ENCODE measurements at places on chromosomes 16 and 17. TPM values are rescaled to one million over a fixed set of nuclear protein-coding genes. Genes with fewer than 3 reads are reported as not detected.

GRCh38 chr16:28923652-28924398, 1.2 kb downstream of the RABEP2 start:
- H3K4me3 ChIP-seq = no peak overlapping the region
- H3K36me3 ChIP-seq = no peaks in the 10 kb centered on the region
- H3K27ac ChIP-seq = peak overlapping the region; percentile 100
- no peaks in the 10 kb centered on the region for H3K27me3 ChIP-seq
- DNase-seq = no peak

- no peak overlapping the region for H3K27ac ChIP-seq
- peaks cover 21% of the 10 kb centered on the region for H3K27me3 ChIP-seq
- H3K4me1 ChIP-seq = no peaks in the 10 kb centered on the region
Observed at GRCh38 chr17:45753645-45754225, 30.4 kb upstream of the CRHR1 start.

GRCh38 chr17:69218986-69219385, 9.6 kb downstream of the ABCA10 start:
- no peak overlapping the region for H3K27ac ChIP-seq
- peaks cover 8% of the 10 kb centered on the region for H3K36me3 ChIP-seq
- H3K4me1 ChIP-seq = no peaks in the 10 kb centered on the region
- H3K27me3 ChIP-seq = no peaks in the 10 kb centered on the region
- no peak overlapping the region for H3K4me3 ChIP-seq
- DNase-seq = no peak

JUP gene
- total RNA-seq = 217 TPM

CD7 gene
- total RNA-seq = 0.30 TPM

DNA sequence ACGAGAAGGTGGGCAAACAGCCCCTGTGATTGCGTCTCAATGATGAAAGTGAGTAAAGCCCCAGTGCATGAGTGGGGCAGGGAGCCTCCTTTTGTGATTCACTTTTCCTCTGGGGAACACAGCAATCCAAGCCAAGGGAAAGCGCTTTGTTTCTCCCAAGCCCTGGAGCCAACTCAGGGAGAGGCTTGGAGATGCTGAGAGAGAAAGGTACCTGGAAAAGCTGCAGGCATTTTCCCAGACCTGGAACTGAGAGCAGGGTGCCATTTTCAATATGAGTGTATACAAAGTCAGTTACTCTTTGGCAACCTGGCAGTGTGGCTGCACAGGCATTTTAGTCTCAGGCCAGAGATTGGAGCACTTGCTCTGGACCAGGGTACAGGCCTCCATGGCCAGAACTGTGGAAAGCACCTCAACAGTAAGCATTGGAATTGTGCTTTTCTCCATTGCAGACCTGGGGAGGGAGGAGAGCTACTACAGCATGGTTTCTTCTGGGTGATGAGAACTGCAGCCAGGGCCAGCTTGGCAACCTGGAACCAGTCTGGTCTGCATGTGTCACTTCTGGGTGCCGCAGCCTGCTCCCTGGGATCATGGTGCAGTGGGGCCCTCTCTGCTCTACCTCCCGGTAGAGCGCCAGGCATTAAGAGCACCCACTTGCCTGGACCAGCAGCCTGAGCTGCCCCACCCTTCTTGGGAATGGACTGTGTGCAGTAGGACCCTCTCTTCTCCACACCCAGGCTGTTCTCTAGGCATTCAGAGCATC, 89.0 kb upstream of the CDH5 start:
- DNase-seq = no peak
- H3K27me3 ChIP-seq = no peaks in the 10 kb centered on the region
- H3K4me1 ChIP-seq = no peaks in the 10 kb centered on the region
- no peak overlapping the region for H3K27ac ChIP-seq
- H3K4me3 ChIP-seq = no peak overlapping the region
- H3K36me3 ChIP-seq = no peaks in the 10 kb centered on the region

CLDN7 gene
- total RNA-seq = 1.4 TPM

RHBDF1 gene
- 25.0 TPM for total RNA-seq

ZNF19 gene
- total RNA-seq = 3.4 TPM

DNA sequence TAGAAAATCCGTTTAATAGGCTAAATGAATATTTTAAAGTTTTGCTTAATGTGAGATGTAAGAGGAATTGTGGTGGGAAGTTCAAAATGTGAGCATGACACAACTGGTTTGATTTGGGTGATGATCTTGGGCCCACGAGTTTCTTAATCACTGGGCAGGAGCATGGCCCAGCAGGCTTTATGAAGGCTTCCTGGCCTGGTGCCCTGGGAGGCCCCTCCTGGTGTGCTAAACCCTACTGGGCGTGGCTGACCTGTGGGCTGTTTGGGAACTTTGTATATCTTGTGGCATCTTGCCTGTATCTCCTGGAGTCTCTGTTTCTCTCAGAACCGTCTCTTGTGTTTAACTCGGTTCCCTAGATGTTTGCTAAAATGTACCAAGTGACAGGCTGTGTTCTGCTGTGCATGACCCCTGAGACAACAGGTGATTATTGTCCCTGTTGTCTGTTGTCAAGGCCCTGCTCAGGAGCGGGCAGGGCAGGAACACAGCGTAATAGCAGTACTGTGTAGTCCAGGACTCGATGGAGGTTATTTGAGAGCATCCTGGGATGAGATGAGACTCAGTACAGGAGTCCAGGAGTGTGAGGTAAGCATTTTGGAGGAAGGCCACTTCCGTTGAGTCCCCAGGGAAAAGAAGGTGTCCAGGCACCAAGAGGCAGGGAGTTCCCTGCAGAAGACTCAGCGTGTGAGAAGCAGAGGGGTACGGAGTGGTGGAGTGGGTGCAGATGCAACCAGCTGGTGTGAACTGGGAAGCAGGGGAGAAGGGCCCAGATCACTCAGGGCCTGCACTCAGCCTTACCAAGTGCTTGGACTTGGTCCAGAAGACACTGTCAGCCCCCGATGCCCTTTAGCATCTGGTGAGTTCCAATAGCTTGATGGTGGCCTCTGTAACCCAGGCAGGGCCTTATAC, 48.5 kb downstream of the B9D1 start:
- no peaks in the 10 kb centered on the region for H3K27me3 ChIP-seq
- H3K27ac ChIP-seq = peak overlapping the region; percentile 39
- H3K4me1 ChIP-seq = peaks cover 41% of the 10 kb centered on the region
- no peak overlapping the region for H3K4me3 ChIP-seq
- DNase-seq = no peak

PRR29 gene
- total RNA-seq = 0.33 TPM

- no peak overlapping the region for H3K4me3 ChIP-seq
- H3K4me1 ChIP-seq = no peaks in the 10 kb centered on the region
- no peak overlapping the region for H3K27ac ChIP-seq
- H3K27me3 ChIP-seq = no peaks in the 10 kb centered on the region
- DNase-seq = no peak
Observed at GRCh38 chr16:62676306-62676705, 640.1 kb upstream of the CDH8 start.

DNA sequence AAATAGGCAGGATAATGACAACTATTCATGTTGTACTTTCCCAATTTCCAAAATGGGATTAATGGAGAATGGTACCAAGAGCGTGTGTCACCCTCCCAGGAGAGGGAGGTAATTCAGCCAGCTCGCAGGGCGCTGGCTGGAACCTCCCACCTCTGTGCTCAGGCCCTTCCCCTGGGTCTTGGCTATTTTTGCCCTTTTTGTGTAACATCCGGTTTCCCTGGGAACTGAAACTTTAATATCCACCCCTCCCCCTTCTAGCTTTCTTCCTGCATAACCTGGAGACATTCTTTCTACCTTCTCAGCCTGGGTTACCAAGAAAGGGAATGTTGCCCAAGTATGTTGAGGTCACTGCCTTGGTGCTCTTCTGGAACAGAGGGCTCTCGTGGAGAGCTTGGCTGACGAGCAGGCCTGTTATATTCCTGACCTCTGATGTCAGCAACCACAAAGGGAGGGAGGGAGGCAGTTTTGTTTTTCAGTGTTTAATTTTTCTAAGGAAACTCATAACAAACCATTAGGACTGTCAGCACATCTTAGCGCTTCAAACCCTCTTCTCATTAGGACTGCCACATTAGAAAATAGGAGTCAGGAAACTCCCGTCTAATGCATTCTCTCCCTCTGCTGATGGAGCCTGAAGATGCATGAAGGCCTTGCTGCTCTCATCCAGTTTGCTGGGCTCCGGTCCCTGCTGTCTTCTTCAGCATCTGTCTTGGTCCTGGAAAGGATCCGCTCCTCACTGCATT, 25.6 kb downstream of the ITGB3 start:
- H3K27me3 ChIP-seq = no peaks in the 10 kb centered on the region
- no peak overlapping the region for H3K4me3 ChIP-seq
- peak overlapping the region; percentile 90 for H3K27ac ChIP-seq
- peaks cover 55% of the 10 kb centered on the region for H3K4me1 ChIP-seq

DNA sequence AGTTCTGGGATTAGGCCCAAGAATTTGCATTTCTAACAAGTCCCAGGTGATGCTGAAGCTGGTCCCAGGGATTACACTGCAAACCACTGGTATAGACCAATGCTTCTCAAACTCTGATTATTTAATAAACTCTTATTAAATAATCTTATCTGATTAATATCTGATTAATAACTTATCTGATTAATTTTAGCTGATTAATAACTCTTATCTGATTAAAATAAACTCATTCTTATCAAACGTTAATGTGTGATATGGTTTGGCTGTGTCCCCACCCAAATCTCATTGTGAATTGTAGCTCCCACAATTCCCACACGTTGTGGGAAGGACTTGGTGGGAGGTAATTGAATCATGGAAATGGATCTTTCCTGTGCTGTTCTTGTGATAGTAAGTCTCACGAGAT, 78.6 kb upstream of the TANC2 start:
- no peaks in the 10 kb centered on the region for H3K36me3 ChIP-seq
- no peak overlapping the region for H3K4me3 ChIP-seq
- no peak overlapping the region for H3K27ac ChIP-seq
- no peak for DNase-seq
- no peaks in the 10 kb centered on the region for H3K27me3 ChIP-seq
- no peaks in the 10 kb centered on the region for H3K4me1 ChIP-seq

TBC1D3E gene
- not detected for total RNA-seq

DNA sequence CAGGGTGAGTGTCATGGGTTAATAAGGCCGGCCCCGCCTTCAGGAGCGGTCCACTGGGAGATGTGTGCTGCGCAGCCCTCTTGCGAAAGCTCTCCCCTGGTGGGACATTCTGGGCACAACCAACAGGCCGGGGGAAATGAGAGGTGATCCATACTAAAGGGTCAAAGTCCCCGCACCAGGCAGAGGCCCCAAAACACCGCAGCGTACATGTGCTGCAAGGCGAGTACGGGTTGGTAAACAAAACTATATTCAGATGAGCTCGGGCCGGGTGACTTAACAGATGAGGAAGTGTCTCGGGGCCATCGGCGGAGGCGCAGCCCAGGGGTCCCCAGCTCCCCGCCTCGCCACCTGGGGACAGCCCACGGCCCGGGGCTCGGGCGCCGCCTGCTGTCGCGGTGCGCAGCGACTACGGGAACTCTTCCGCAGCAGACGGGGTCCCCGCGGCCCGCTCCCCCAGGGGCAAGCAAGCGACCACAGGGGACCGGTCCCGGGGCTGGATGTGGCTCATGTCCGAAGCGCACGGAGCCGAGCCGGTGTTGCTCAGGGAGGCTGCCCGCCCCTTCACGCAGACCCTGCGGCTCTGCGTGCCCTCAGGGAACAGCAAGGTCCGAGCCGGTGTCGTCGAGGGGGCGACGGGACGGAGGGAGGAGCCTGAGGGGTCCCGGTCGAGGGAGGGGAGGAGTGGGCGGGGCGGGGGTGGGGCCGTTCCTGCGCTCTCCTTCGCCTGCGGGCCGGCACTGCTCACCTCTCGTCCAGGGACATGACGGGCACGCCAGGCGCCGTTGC, at the start of gene RAB37:
TSS of gene RAB37 (plus strand) at position 744 of the 786 bp plus-strand sequence. CDS start at position 761, 17 bp downstream.
- no peaks in the 10 kb centered on the region for H3K27me3 ChIP-seq
- no peaks in the 10 kb centered on the region for H3K36me3 ChIP-seq
- no peak for DNase-seq
- H3K27ac ChIP-seq = peak within 1 kb of the TSS; percentile 44
- H3K4me1 ChIP-seq = peaks cover 17% of the 10 kb centered on the region

ARHGAP23 gene
- 69.7 TPM for total RNA-seq

- DNase-seq = no peak
- peaks cover 70% of the 10 kb centered on the region for H3K4me1 ChIP-seq
- H3K27me3 ChIP-seq = no peaks in the 10 kb centered on the region
- no peaks in the 10 kb centered on the region for H3K36me3 ChIP-seq
Observed at GRCh38 chr17:77434136-77435114, 293.7 kb downstream of the SEC14L1 start.

- H3K4me1 ChIP-seq = peaks cover 8% of the 10 kb centered on the region
- no peaks in the 10 kb centered on the region for H3K27me3 ChIP-seq
- H3K36me3 ChIP-seq = peaks cover 8% of the 10 kb centered on the region
- no peak overlapping the region for H3K27ac ChIP-seq
- H3K4me3 ChIP-seq = no peak overlapping the region
Observed at GRCh38 chr16:46828292-46828691, 2.7 kb downstream of the C16orf87 start.

DNA sequence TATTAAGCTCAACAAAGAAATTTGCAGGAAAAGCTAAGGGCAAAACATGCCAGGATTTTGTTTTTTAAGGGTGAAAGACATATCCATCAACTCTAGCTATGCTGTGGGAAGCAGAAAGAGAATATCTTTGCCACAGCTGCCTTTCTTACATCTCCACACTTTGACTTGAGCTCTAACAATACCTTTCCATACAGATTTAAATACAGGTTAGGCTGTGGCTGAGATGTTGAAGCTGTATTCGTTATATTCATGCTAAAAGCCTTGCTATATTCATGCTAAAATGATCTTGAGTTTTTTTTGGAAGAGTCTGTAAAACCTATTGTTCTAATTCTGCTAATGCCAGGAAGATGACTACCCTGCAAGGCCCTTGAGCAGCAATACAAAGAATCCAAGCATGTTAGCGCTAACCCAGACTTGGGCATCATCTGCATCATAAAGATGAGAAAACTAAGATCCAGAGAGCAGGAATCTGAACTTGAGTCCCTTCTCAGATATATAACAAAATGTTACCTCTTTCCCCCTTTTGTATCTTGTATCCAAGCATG, 204.8 kb upstream of the C17orf78 start:
- H3K36me3 ChIP-seq = no peaks in the 10 kb centered on the region
- no peaks in the 10 kb centered on the region for H3K4me1 ChIP-seq
- H3K27me3 ChIP-seq = no peaks in the 10 kb centered on the region
- H3K4me3 ChIP-seq = no peak overlapping the region
- no peak for DNase-seq

DNA sequence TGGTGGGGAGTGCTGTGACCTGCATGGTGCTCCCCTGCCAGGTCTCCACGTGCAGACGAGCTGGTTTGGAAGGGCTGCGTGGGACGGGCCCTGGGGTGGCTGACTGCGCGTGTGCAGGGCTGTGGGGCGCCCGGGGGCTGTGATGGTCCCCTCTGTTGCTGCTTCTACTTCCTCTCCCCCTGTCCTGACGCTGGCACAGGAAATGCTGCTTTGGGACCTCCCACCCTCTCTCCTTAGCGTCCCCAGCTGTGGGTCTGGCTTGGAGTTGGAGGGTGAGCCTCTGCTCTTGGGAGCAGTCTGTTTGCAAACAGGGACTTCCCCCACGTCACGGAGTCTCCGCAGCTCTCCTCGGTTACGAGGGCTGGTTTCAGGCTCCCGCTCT, 35.2 kb downstream of the TSC2 start:
- H3K27me3 ChIP-seq = no peaks in the 10 kb centered on the region
- H3K36me3 ChIP-seq = peaks cover 99% of the 10 kb centered on the region
- no peak overlapping the region for H3K4me3 ChIP-seq
- H3K27ac ChIP-seq = peak overlapping the region; percentile 51
- no peak for DNase-seq
- peaks cover 17% of the 10 kb centered on the region for H3K4me1 ChIP-seq

SMIM22 gene
- not detected for total RNA-seq

GRCh38 chr17:81659038-81659437, 2.7 kb upstream of the PDE6G start:
- no peak overlapping the region for H3K27ac ChIP-seq
- no peak for DNase-seq
